ENCODE measurements at places on chromosomes 12 and 14. TPM values are rescaled to one million over a fixed set of nuclear protein-coding genes. Genes with fewer than 3 reads are reported as not detected.

DNA sequence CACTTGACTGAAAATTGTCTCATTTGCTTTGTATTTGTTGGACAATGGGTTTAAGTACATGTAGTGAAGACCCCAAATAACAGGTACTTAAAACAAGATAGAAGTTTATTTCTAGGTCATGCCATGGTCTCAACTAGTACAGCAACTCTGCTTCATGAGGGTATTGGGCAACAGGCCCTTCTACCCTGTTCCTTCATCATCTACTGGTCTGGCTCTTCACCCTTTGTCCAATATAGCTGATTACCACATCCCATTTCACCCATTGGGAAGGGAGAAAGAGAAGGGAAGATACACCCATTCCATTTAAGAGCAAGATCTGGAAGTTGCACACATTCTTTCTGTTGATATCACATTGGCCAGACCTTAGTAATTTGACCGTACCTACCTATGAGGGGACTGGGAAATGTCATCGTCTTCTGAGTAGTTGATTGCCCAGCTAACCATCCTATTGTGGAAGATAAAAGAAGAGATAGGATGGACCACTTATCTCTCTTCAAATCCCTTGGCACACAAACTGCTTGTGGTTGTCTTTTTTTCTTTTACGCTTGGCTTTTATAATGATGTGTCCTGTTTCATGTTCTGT lies 104.6 kb downstream of the DIP2B start:
- no peak overlapping the region for H3K4me3 ChIP-seq
- no peak for DNase-seq
- peaks cover 16% of the 10 kb centered on the region for H3K4me1 ChIP-seq
- H3K27me3 ChIP-seq, result no peaks in the 10 kb centered on the region
- no peaks in the 10 kb centered on the region for H3K36me3 ChIP-seq
- no peak overlapping the region for H3K27ac ChIP-seq

DNA sequence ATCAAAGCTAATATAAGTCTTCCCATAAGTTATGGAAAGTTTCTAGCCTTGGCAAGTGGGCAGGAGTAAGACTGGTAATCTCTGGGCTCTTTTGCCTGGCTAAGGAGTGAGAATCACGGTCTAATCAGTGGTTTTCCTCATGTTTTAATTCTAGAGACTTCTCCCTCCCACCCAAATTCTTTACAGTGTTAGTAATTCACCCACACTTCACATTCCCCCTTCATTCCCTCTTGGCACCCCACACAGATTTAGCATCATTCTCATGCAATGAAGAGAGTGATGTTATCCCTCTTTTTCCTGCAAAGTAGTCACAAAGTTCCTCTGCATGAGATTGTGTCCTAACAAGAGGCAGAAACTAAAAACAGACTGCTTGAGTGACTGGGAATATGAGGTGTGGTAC lies 28.6 kb upstream of the CACNA2D4 start:
- H3K36me3 ChIP-seq, result peaks cover 49% of the 10 kb centered on the region
- H3K4me1 ChIP-seq, result peaks cover 15% of the 10 kb centered on the region
- no peaks in the 10 kb centered on the region for H3K27me3 ChIP-seq
- H3K4me3 ChIP-seq, result no peak overlapping the region

DNA sequence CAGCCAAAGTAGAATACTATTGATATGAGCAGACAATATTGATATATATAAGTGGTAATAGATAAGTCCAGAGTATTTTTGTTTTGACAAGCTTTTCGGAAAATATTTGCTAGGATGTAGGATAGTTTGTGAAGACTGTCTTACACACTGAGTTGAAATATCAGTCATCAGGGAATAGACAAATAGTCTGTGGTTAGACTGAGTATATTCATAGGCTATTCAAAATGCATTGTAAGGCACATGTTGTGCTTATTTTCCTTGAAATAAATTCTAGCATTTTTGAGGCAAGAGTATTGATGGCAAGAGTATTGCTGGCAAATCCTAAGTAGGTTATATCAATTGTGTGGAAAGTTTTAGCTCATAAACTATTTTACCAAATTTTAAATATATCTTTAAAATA lies 201.1 kb downstream of the LRIG3 start:
- H3K4me3 ChIP-seq, result no peak overlapping the region
- no peak for DNase-seq
- H3K36me3 ChIP-seq, result no peaks in the 10 kb centered on the region
- no peak overlapping the region for H3K27ac ChIP-seq
- H3K4me1 ChIP-seq, result no peaks in the 10 kb centered on the region

DNA sequence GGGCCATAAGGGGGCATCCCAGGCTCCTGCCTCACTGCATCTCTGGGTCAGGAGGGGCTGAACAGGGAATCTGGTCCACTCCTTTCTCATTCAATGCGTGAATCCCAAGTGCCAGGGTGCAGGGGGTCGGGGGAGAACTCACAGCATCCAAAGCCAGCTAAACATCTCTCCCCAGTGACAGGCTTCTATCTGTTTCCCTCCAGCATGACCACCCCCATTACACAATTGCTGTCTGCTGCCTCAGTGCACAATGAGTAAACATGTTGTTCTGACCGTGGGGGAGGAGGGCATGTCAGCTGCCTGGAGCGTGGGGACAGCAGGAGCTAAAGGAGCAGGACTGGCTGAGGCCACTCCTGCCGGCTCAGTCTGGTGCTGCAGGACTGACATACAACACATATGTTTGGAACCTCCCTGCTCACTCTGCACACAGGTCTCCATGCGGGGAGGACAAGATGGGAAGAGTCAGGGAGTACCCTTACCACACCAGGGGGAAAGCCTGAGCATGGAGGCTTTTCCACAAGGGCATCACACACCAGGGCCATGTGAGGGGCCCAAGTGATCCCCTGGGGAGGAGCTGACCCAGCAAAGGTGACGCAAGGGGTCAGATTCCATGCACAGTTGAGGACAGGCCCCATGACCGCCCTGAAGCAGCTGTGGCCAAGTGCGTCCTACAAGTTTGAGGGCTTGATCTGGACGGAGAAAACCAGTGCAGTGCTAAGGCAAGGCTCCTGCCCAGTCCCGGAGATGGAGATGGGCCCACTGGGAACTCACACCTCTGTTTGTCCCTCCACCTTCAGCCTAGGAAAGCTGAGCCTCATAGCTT lies 1.4 kb downstream of the TNS2 start:
- peaks cover 2% of the 10 kb centered on the region for H3K27me3 ChIP-seq
- no peak for DNase-seq
- peak overlapping the region; percentile 43 for H3K27ac ChIP-seq

DNA sequence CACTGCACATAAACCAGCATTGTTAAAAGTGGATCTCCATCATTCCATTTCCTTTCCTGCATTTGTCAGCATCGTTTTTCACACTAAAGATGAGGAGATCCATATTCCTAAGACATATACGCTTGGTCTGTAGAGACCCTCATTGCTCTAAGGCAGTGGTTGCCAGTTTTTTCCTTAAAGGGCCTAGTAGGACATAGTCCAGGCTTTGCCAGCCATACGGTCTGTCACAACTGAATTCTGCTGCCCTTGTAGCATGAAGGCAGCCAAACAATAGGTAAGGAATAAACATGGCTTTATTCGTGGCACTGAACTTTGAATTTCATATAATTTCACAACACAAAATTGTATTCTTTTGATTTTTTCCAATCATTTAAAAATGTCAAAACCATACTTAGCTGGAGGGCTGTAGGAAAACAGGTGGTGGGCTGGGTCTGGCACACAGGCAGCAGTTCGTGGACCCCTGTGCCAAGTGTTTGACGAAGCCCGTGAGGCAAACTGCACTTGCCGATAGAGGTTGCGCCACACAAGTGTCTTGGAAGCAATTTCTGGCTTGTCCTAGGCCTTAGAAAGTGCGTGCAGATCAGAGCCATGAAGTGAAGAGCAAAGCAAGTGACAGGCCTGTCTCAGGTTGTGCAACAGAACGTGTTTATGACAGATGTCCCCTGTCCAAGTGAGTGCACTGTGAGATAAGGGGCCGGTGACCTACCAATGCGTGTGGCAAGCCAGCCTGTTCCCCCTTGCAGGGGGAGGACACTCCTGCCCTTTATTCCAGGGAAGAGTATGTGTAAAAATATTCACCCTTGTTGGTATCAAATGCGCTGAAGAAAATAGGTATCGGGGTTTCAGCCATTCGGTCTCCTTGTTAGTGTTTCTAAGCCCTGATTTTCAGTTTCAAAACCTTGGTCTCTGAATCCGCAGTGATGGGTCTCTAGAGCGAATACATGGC lies 916 bp upstream of the CHPT1 start:
- peak overlapping the region; percentile 55 for H3K27ac ChIP-seq
- peaks cover 6% of the 10 kb centered on the region for H3K27me3 ChIP-seq
- DNase-seq, result no peak

GRCh38 chr14:49796025-49796424 lies 28.1 kb downstream of the KLHDC2 start:
- H3K4me3 ChIP-seq, result no peak overlapping the region
- peak overlapping the region; percentile 9 for H3K27ac ChIP-seq
- H3K36me3 ChIP-seq, result peaks cover 76% of the 10 kb centered on the region
- no peak for DNase-seq
- no peaks in the 10 kb centered on the region for H3K4me1 ChIP-seq

DNA sequence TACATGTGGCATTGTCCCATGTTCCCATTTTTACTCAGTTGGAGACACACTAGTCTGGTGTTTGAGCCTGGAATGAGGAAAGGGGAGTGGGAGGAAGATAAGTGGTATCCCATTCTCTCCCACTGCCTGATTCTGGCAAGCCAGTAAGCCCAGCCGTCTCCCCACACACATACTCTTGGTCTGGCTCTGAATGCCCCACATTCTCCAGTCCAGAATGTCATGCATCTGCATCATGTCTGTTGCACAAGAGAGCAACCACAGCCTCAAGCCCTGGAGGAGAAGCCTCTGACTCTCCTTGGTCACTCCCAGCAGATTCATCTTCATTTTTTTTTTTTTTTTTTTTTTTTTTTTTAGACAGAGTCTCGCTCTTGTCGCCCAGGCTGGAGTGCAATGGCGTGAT lies 48.0 kb downstream of the DRAM1 start:
- H3K27me3 ChIP-seq, result no peaks in the 10 kb centered on the region
- no peak overlapping the region for H3K27ac ChIP-seq
- DNase-seq, result no peak
- peaks cover 18% of the 10 kb centered on the region for H3K4me1 ChIP-seq
- H3K4me3 ChIP-seq, result no peak overlapping the region
- H3K36me3 ChIP-seq, result no peaks in the 10 kb centered on the region

GRCh38 chr12:46904406-46905238 lies 78.8 kb upstream of the SLC38A4 start:
- peaks cover 4% of the 10 kb centered on the region for H3K4me1 ChIP-seq
- H3K27me3 ChIP-seq, result peaks cover 7% of the 10 kb centered on the region
- DNase-seq, result no peak
- H3K27ac ChIP-seq, result no peak overlapping the region
- no peak overlapping the region for H3K4me3 ChIP-seq

- DNase-seq, result peak; percentile 56
- H3K27me3 ChIP-seq, result no peaks in the 10 kb centered on the region
- H3K27ac ChIP-seq, result peak overlapping the region; percentile 77
- H3K4me1 ChIP-seq, result peaks cover 53% of the 10 kb centered on the region
- peak overlapping the region; percentile 89 for H3K4me3 ChIP-seq
Observed at GRCh38 chr12:1593174-1594005, 991 bp downstream of the FBXL14 start.

- H3K36me3 ChIP-seq, result peaks cover 76% of the 10 kb centered on the region
- no peak overlapping the region for H3K4me3 ChIP-seq
- no peak for DNase-seq
- H3K27me3 ChIP-seq, result no peaks in the 10 kb centered on the region
- no peak overlapping the region for H3K27ac ChIP-seq
Observed at GRCh38 chr12:94386422-94386821, 73.2 kb downstream of the CEP83 start.

- H3K36me3 ChIP-seq, result no peaks in the 10 kb centered on the region
- no peaks in the 10 kb centered on the region for H3K4me1 ChIP-seq
- DNase-seq, result no peak
- no peak overlapping the region for H3K27ac ChIP-seq
- H3K4me3 ChIP-seq, result no peak overlapping the region
- H3K27me3 ChIP-seq, result no peaks in the 10 kb centered on the region
Observed at GRCh38 chr14:67955261-67955660, 135.7 kb downstream of the RAD51B start.

GRCh38 chr12:95790917-95791849 lies 619 bp upstream of the NTN4 start:
- peaks cover 82% of the 10 kb centered on the region for H3K27me3 ChIP-seq
- peak overlapping the region; percentile 70 for H3K4me3 ChIP-seq
- peaks cover 9% of the 10 kb centered on the region for H3K4me1 ChIP-seq

GRCh38 chr12:109827566-109828550 lies 5.3 kb downstream of the TRPV4 start:
- no peaks in the 10 kb centered on the region for H3K4me1 ChIP-seq
- H3K36me3 ChIP-seq, result no peaks in the 10 kb centered on the region
- H3K4me3 ChIP-seq, result no peak overlapping the region

- no peak overlapping the region for H3K4me3 ChIP-seq
- H3K36me3 ChIP-seq, result no peaks in the 10 kb centered on the region
- no peak overlapping the region for H3K27ac ChIP-seq
- no peak for DNase-seq
- peaks cover 2% of the 10 kb centered on the region for H3K27me3 ChIP-seq
- no peaks in the 10 kb centered on the region for H3K4me1 ChIP-seq
Observed at GRCh38 chr12:127172861-127173260, 1094.1 kb upstream of the TMEM132C start.

DNA sequence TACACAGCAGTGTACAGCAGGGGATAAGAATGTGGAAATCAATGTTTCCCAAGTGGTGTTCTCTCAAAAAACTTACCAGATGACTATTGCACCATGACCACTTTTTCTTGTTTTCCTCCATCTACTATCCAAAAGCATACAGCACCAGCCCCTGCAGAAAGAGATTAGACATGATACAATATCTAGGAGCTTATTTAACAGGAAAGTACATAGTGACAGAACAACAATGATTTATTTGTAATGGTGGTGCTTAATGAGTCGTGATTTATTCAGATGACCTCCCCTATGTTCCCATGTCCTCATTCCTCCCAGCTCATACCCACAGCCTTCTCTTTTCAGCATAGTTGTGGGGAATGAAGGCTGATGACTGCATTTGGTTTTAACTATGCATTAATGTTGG lies 413.6 kb downstream of the BTG1 start:
- no peaks in the 10 kb centered on the region for H3K36me3 ChIP-seq
- no peaks in the 10 kb centered on the region for H3K27me3 ChIP-seq
- DNase-seq, result no peak
- no peaks in the 10 kb centered on the region for H3K4me1 ChIP-seq

GRCh38 chr12:116484807-116485206 lies 74.4 kb upstream of the MAP1LC3B2 start:
- H3K36me3 ChIP-seq, result no peaks in the 10 kb centered on the region
- no peak overlapping the region for H3K4me3 ChIP-seq
- peaks cover 4% of the 10 kb centered on the region for H3K4me1 ChIP-seq

GRCh38 chr14:74418031-74418430 lies 8.0 kb downstream of the SYNDIG1L start:
- H3K4me1 ChIP-seq, result no peaks in the 10 kb centered on the region
- H3K27ac ChIP-seq, result no peak overlapping the region
- no peaks in the 10 kb centered on the region for H3K36me3 ChIP-seq
- H3K4me3 ChIP-seq, result no peak overlapping the region
- no peak for DNase-seq
- H3K27me3 ChIP-seq, result peaks cover 15% of the 10 kb centered on the region

GRCh38 chr14:56754921-56755320 lies 55.4 kb downstream of the OTX2 start:
- DNase-seq, result no peak
- no peak overlapping the region for H3K27ac ChIP-seq
- no peaks in the 10 kb centered on the region for H3K4me1 ChIP-seq
- H3K36me3 ChIP-seq, result no peaks in the 10 kb centered on the region

Gene ASCL1
- total RNA-seq, result not detected

Gene INHBC
- total RNA-seq, result 0.14 TPM

Gene AQP5
- total RNA-seq, result not detected

Gene ZDHHC22
- total RNA-seq, result not detected

Gene NANOG
- not detected for total RNA-seq

Gene PTGES3
- total RNA-seq, result 293 TPM

Gene GPR162
- 0.11 TPM for total RNA-seq

Gene SYNE3
- 40.1 TPM for total RNA-seq

Gene C1R
- 2.5 TPM for total RNA-seq

Gene ALDH1L2
- total RNA-seq, result 1.4 TPM

Gene TAS2R42
- total RNA-seq, result not detected

Gene GPR132
- total RNA-seq, result 27.1 TPM

Gene TMEM229B
- total RNA-seq, result 0.71 TPM

Measured in activated T-helper 2 cell treated with anti-CD3 and anti-CD28 coated beads, Interferon-gamma antibody, Interleukin-2, Interleukin-4, amounts not matched to agents 10 μg/mL and 5 μg/mL and 100 μg/mL, durations not matched to agents 14 hours and 24 hours and 36 hours (primary cell).